ENCODE measurements at places on chromosomes 11 and 22. TPM values are rescaled to one million over a fixed set of nuclear protein-coding genes. Genes with fewer than 3 reads are reported as not detected.

The SMC1B gene
- not detected for total RNA-seq

DNA sequence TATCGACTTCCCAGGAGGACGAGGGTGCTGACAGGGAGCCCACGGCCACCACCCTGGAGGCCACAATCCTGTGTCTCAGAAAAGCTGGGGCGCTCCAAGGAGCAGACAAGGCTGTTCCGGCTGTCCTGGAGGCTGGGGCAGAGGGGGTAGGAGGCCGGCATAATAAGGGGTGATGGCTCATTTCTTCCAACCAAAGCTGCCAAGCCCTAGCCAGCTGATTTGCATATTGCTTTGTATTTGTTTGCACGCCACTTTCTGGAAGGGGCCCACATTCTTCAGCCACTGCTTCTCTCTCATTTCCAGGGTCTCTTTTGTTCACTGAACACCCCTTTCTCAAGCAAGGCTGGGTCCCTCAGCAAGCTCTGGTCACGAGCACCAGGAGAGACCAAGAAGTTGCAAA lies 4.7 kb downstream of the PDE2A start:
- no peak for DNase-seq

DNA sequence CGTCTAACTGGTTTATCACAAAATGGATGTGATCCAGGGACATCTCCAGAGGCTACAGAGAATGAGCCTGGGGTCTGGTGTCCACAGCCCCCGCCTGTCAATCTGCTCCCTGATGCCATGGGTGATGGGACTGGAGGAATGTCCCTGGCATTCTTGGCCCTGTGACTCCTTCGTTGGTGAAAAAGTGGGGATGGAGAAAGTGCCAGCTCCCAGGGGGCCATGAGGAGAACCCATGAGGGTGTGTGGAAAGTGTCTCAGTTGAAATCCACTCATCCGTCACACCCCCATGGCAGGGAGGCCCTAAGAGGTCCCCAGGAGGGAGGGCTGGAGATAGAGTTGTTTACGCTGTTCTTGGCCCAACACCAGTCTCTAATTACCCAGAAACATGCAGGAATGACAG lies 322.0 kb downstream of the CTTN start:
- DNase-seq = no peak

The DERL3 gene
- total RNA-seq = 1.3 TPM

DNA sequence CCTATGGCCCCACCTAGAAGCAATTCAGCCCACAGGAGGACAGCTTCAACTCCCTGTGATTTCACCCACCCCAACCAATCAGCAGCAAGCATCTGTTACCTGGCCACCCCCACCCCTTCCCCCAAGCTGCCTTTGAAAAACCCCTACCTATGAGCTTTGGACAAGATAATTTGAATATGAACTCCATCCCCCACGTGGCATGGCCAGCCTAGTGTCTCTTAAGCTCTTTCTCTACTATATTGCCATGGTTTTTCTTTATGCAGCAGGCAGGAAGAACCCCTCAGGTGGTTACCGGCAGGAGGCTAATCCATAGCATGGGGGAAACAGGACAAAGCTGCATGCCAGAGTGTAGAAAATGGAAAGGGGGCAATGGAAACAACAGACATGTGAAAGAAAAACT lies 29.0 kb downstream of the CTSC start:
- DNase-seq = no peak

The HEPACAM gene
- 12.4 TPM for total RNA-seq

GRCh38 chr11:66211100-66211499 lies 57.3 kb upstream of the RAB1B start:
- DNase-seq = no peak

The PGGHG gene
- total RNA-seq = 1.6 TPM

The SMARCB1 gene
- total RNA-seq = 36.8 TPM

The PRR33 gene
- total RNA-seq = not detected

The GAL gene
- total RNA-seq = not detected

GRCh38 chr11:36409152-36409816 lies 100.8 kb downstream of the TRAF6 start:
- no peak for DNase-seq

Measured in cerebellum (tissue), 4 donors.